ENCODE measurements at places on chromosomes 7 and 10.

- DNase-seq = no peak
Measured at GRCh38 chr10:117796130-117796745, 250.5 kb downstream of the RAB11FIP2 start.

DNA sequence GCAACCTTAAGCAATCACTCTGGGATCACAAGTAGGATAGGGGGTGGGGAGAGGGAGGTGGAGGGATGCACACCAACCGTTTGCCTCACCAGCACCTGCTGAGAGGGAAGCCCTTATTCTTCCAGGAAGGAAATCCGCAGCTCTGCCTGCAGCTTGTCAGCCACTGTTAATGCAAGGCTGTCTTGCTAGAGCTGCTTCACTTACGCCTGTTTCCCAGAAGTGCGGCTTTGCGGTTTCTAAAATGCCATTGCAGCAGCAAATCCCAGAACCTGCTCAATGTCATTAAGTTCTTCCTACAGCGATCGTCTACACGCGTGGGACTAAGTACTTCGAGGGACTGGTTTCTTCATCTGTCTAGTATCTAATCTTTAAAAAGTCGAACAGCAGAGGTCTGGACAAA, 191.1 kb downstream of the ZMYND11 start:
- no peak for DNase-seq

DNA sequence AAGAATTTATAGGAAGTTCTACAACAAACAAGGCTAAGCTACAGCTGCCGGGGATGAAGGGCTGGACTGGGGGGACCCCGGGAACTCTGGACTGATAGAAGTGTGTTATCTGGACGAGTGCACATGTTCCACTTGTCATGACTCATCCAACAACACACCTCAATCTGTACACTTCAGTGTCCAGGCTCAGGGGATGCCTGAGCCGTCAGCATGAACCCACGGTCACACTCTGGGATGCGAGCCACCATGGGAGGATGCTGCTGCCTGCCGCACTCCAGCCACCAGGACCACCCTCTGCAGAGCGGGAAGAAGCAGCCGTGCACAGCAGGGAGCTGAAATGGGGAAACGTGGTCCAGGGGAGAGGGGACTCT, 67.5 kb downstream of the MAD1L1 start:
- DNase-seq = no peak

GRCh38 chr7:47328392-47329319, 253.3 kb downstream of the TNS3 start:
- DNase-seq = no peak

DNA sequence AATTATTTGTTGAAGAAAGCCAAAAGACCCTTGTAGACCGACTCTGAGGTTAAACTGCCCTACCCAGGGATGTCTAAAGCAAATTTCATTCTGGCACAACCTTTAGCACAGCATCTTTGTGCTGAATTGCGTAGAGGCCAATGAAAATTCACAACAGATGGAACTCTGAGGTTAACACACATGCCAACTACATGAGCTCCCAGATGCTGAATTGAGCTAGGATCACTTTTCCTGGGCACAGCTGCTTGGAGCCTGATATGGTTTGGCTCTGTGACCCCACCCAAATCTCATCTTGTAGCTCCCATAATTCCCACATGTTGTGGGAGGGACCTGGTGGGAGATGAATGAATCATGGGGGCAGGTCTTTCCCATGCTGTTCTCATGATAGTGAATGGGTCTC, 158.0 kb upstream of the PTN start:
- DNase-seq = no peak

DNA sequence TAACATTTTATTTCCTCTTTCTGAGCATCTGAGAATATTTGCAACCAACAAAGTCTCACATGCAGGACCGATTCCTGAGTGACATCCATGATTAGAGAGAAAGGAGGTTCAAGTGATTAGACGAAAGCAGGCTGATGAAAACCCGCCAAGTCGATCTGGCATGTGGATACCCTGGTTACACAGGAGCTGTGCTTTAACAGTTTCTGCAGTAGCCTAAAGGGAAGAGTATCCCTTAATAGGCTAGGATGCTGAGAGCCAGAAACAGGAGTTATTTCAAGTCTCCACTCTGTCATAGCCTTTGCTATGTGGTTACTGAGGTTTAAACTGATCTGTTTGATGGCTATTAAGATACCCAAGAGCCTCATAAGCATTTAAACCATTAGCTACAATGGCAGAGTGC, 82.5 kb downstream of the PRKCQ start:
- no peak for DNase-seq

- peak; percentile 50 for DNase-seq
Measured at GRCh38 chr10:49398000-49398861, 2.3 kb upstream of the DRGX start.

DNA sequence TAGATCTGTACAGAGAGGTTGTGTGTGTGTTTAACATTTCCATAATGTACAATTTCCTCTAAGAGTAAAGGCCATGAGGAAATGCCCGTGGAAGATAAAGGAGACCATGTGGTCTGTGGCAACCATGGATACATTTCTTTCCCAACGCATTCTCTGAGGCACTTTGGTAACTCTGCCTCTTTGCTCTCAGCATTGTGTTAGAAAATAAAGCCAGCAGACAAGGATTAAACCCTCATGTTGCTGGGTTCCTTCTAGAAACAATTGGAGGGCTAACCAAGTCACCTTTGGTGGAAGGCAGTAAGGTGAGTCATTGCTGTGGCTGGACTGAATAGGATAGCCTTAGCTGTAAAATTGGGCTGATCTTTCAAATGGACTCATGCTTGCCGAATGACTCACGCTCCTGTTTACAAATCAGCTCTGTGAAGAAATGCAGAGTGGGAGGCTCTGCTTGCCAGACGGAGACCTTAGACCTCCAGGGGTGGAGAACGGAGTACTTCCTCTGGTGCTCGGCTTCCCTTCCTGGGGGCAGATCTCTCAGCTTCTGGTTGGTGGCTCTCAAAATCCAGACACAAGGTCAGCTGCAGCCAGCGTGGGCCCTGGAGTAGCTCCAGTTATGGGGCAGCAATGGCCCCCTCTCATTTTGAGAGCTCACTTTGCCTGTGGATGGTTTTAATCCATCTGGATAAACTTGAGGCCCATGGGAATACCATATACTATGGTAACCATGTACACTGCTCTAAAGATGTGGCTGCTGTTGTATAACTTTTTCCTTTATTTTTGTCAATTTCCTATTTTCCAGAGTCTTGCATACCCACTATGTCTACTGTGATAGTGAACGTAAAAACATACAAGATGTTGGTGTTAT, 137.3 kb downstream of the TCF7L2 start:
- peak; percentile 21 for DNase-seq

GRCh38 chr10:131056781-131057180, 254.7 kb downstream of the TCERG1L start:
- no peak for DNase-seq

DNA sequence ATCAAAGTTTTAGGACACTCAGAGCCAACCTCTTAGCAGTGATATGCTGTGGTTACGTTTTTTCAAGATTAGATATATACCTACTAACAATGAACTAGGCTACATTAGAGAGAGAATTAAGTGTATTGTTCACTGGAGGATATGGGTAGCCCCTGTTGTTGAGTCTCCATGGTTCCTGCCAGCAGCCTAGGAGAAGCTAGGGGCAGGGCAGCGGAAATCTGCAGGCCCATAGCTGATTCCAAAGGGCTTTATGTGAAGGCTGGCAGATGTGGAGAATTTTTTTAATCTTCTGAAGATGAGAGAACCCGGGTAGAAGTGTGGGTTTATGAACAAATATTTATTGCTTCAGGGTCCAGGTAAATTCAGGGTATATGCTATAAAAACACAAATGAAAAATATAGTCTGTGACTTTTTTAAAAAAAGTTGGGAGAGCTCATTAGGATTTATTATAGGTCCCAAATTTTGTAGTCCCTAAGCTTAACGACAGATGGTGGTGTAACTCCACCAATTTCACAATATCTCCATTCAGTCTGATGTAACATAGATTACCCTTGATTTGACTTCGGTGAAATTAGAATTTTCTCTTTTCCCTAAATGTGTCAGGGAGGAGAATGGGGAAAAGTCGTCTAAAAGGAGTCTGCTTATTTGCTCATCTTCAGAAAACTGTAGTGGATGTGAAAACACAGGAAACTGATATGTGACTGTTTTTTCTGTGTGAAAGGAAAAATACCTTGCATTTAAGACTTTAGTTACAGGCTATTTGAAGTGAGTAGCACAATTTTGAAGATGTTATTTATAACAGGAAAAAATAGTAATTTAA, 163.0 kb upstream of the PPP1R3A start:
- DNase-seq = peak; percentile 40

GRCh38 chr10:47048526-47048905, 137.3 kb downstream of the PTPN20 start:
- peak; percentile 9 for DNase-seq

GRCh38 chr10:118339111-118339510, 3.0 kb downstream of the FAM204A start:
- DNase-seq = no peak

DNA sequence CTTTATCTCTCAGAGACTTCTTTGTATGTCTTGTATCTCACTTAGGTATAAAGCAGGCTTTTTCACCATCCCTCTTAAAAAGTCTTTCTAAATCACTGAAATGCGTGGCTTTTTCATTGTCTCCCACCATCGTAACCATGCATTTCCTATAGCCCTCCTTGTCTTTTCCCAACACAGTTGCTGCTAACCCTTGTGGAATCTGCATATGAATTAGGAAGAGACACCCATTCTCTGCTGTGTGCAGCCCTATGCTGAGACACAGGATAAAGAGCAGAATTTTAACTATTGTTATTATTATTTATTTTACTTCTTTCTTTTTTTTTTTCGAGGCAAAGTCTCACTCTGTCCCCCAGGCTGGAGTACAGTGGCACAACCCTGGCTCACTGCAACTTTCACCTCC, 804.3 kb upstream of the COBL start:
- no peak for DNase-seq

- DNase-seq = no peak
Measured at GRCh38 chr10:32981760-32982159, 23.7 kb upstream of the ITGB1 start.

GRCh38 chr7:29430279-29430949, 133.2 kb upstream of the PRR15 start:
- no peak for DNase-seq

- DNase-seq = no peak
Measured at GRCh38 chr7:150417239-150417638, 33.2 kb upstream of the GIMAP8 start.

- DNase-seq = no peak
Measured at GRCh38 chr10:8691498-8692017, 637.1 kb downstream of the GATA3 start.

DNA sequence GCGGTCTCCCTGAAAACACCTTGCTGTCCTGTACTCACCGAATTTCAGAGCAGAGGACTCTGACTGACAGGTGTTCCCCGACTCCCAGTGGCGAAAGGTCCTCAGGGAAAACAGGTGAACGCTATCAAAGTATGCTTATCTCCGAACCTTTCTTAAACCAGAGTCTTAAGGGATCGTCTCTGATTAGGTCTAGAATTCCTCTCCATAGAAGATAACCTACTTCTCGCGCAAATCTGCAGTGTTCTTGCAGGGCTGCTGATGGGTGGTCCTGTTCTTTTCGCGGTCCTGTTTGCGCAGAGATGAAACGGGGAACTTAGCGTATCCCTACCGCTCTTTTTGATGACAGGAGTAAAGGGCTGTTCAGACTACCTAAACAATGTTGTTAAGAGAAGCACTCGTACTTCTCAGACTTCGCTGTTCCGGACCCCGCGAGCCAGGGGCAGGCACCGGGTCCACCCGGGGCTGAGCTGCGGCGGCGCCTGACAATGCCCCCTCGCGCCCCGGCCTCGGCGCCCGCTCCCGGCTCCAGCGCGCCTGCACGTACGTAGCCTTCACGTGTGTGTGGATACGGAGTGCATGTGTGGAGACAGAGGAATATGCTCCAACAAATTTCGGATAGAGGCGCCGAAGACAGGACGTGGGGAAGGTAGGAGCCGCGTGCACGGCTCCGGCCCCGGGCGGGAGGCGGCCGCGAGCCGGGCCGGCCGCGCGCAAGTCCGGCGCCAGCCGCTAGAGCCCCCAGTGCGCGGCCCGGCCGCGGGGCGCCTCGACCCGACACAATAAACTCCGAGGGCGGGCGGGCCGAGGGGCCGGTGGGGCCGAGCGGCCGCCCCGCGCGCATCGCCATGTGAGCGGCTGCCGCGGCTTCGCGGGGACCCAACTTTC, 766 bp upstream of the ZMYND11 start:
- peak; percentile 1 for DNase-seq

- no peak for DNase-seq
Measured at GRCh38 chr10:89591111-89591795, 53.8 kb downstream of the PANK1 start.

DNA sequence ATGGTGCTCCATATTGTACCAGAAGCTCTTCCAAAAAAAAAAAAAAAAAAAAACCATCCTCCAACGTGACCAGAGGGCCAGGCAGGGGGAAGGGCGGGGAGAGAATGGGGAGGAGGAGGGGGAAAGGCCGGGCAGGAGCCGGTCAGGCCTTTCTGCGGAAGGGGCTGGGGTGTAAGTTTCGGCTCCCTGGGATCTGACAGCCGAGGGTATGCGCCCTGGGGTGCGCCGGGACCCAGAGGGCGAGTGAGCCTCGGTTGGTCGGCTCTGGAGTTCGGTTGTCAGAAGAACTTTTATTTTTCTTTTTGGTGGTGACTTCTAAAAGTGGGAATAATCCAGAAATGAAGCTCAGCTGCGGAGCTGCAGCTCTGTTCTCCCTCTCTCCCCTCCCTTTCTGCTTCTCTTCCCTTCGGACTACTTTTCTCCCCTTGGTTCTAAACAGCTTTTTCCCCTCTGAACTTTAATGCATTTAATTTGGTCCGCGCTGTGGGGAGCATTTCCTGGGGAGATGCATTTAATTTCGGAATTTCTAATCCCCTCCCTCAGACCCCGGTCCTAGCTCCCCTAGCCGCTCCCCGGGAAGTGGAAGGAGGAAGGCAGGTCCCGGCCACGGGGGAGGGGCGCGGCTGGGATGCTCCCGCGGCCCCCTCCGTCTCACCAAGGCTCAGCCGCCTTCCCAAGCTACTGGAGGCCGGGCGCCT, 3.9 kb upstream of the PAX2 start:
- no peak for DNase-seq

DNA sequence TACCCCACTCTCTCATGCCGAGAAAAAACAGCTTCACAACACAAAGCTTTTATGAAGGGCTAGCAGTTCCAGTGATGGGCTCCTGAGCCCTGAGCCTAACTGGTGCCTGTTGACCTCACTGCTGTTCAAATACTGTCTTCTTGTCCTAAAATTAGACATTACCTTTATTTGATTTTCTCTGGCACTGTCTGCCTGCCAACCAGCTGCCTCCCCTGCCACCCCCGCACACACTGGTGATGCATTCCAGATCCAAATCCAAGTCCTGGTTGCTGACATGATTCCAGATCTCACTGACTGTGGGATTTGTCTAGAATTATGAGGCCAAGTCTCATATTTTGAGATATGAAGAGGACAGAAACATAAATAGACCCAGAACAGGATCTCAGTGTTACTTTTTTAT, 816.2 kb downstream of the NRG3 start:
- DNase-seq = no peak

DNA sequence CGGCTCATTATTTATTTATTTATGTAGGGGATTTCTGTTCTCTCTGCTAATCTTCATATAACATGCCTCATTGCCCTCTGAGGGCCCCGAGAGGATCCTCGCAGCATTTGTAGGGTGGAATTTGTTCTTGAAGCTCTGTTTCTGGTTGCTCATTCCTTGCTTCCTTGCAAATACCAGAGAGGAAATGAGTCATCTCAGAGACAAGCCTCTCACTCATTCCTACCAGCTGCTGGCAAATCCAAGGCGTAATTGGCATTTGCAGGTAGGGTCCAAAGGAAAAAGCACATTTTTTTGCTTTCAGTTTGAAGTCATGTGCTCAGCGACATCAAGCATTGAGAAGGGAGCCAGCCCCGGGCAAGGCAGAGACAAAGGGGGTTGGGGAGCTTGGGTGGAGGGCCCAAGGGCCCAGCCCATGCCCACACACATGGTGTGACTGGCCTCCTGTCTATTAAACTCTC, 501.6 kb downstream of the GALNT17 start:
- DNase-seq = no peak

GRCh38 chr10:79179164-79179956, 110.6 kb downstream of the ZMIZ1 start:
- no peak for DNase-seq

Measured in CD4-positive, alpha-beta T cell treated with Interferon alpha-2 for 1 hour (primary cell).